ENCODE measurements at places on chromosomes 4 and X. TPM values are rescaled to one million over a fixed set of nuclear protein-coding genes. Genes with fewer than 3 reads are reported as not detected.

RHOXF1 gene
- total RNA-seq: not detected

AKAP4 gene
- total RNA-seq: not detected

DNA sequence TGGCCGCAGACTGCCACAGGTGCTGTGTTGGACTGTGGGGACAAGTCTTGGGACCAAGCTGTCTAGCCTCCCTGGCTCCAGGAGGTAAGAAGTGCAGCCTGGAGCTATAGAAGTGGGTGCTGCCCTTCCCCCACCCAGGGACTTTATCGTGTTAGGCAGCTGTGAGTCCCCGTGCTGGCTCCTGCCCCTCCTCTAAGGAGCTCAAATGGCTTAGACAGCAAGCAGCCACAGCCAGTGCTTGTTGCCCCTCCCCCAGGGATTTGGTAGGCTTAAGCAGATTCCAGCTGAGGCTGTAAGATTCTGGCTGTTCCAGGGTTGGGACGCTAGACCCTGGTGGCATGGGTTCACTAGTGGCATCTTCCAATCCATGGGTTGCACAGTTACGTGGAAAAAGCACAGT, 979.4 kb upstream of the PCDH10 start:
- DNase-seq: no peak

FGB gene
- not detected for total RNA-seq

XKRX gene
- total RNA-seq: 0.23 TPM

MAP7D2 gene
- 0.21 TPM for total RNA-seq

- DNase-seq: peak; percentile 88
Observed at GRCh38 chrX:135003876-135004623, 13.3 kb downstream of the SMIM10 start.

GRCh38 chr4:36652857-36653256, 371.4 kb downstream of the DTHD1 start:
- no peak for DNase-seq

- DNase-seq: no peak
Observed at GRCh38 chr4:163611182-163611581, 116.7 kb downstream of the TMA16 start.

DNA sequence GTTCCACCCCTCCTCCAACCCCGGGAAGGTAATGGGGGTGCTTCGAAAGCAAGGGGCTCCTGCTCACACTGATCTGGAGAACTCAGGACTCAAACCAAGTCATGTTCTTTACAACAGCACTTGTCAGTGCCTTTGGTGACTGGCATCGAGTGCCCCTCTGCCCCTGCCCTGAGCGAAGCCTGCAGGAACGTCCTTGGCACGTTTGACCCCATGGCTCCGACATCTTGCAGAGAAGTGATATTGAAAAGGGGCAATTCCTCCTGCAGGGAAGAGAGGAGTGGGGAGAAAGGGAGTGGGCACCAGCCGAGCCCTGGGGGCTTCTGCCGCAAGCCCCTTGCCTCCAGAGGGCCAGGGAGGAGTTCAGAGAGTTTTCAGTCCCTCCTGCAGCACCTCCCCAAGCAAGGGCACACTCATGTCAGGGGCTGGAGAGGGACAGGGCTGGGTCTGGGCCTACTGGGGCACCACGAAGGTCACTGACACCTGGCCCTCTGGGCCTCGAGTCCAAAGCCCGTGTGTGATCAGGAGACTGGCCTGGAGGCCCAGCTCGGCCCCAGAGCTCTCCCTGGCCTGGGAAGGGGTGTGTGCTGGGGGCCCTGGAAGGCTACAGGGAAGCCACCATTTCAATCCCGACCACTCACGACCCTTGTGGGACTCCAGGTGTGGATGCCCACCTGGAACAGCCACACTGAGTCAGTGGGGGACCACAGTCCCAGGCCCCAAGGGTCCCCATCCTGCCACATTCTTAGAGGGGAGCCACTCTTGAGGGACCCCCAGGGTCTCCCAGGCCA, 94.9 kb upstream of the NKX1-1 start:
- no peak for DNase-seq

TLL1 gene
- total RNA-seq: not detected

- no peak for DNase-seq
Observed at GRCh38 chrX:101484135-101484534, 1.1 kb upstream of the ARMCX4 start.

DNA sequence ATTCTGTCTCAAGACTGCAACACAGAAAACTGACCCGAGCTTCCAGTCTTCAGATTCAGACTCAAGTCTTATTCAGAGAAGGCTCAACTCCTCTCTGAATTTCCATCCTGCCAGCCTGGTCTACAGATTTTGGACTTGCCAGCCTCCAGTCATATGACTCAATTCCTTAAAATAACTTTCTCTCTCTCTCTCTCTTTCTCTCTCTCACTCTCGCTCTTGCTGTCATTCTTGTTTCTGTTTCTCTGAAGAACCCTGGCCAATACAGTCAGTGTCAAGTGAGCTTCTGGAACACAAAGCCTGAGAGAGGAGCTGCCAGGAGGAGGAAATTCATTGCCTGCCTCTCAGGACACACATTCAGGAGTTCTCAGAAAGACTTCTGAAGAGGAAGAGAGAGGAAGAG, 154.9 kb downstream of the PARM1 start:
- DNase-seq: no peak

GRCh38 chr4:105414316-105414715, 59.5 kb downstream of the PPA2 start:
- DNase-seq: no peak

SHROOM3 gene
- total RNA-seq: not detected

DNA sequence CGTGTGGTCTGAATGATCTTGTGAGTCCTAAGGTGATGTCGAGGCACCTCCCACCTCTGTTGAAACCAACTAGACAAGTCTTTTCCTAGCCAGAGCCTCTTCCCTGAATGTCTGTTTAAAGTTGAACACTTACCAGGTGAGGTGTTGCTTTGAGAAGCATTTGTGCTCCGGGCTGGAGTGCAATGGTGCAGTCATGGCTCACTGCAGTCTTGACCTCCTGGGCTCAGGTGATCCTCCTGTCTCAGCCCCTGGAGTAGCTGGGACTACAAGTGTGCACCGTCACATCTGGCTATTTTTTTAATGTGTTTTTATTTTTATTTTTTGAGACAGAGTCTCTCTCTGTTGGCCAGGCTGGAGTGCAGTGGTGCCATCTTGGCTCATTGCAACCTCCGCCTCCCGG, 18.1 kb downstream of the RNF4 start:
- DNase-seq: no peak

- DNase-seq: no peak
Observed at GRCh38 chrX:44742480-44743155, 101.2 kb upstream of the DUSP21 start.

GRCh38 chrX:41604766-41605543, 83.8 kb upstream of the GPR34 start:
- DNase-seq: no peak

NMU gene
- total RNA-seq: not detected

GRCh38 chr4:47478804-47479203, 6.3 kb upstream of the ATP10D start:
- DNase-seq: no peak

CXorf49B gene
- total RNA-seq: not detected

ARMCX5 gene
- 7.7 TPM for total RNA-seq

DNA sequence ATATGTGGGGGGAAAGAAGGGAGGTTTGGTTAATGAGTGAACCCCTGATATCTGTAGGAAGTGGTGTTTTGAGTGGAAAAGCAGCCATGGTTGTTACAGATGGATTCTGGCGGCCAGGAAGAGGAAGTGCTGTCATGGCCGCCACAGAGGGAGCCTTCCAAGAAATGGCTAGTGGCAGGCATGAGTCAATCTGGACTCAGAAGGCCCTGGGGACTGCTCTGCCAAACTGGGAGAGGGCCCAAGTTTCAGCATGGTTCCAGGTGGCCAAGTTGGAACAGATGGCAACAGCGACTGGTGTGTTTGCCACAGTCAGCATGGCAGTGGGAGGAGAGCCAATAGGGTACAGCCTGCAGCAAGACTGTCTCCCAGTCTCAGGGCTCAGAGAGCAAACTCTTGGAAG, 32.5 kb downstream of the ETDB start:
- no peak for DNase-seq

GRCh38 chrX:47321823-47322371, 48.5 kb upstream of the ZNF157 start:
- no peak for DNase-seq

DNA sequence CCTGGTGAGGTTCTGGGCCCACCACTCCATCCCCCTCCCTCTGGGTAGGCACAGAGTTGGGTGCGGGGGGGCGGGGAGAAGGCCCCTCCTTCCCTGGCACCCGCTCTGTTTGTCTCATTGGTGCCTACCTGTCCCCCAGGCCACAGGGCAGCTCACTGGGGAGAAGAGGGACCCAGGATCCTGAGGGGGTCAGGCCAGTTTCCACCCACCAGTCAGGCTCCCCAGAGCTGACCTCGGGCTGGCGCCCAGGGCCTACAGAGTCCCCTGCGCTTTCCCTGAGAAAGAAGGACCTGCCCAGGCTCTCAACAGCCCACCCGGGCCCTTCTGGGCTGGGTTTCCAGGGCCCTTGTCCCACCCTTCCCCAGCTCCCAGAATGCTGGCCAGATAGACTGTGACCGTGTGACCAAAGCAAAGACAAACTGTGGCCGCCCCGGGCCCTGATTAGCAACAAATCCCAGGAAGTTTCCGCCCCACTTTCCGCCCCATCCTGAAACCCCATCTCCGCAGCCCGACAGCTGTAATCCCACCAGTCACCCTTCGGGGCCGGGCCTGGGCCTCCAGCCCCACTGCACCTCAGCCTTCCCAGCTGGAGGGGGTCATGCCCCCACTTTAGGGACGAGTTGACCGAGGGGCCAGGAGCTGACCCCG, 33.8 kb upstream of the FGFR3 start:
- DNase-seq: no peak

- DNase-seq: no peak
Observed at GRCh38 chr4:39170301-39170700, 12.0 kb upstream of the WDR19 start.

SUV39H1 gene
- total RNA-seq: 28.8 TPM

GRCh38 chrX:87391742-87392141, 125.9 kb upstream of the KLHL4 start:
- no peak for DNase-seq

JAKMIP1 gene
- total RNA-seq: 12.3 TPM

KLHL34 gene
- 0.23 TPM for total RNA-seq

GRCh38 chr4:62601737-62602136, 1401.6 kb downstream of the ADGRL3 start:
- DNase-seq: no peak
